Common myeloid progenitor, CD34-positive (primary cell): ENCODE measurements at places on chromosomes 3 and 15.
A peak's percentile ranks its signal among the peaks of the same experiment; 100 is the strongest.

GRCh38 chr3:32821686-32822296 lies 4.0 kb downstream of the TRIM71 start:
- DNase-seq = no peak

DNA sequence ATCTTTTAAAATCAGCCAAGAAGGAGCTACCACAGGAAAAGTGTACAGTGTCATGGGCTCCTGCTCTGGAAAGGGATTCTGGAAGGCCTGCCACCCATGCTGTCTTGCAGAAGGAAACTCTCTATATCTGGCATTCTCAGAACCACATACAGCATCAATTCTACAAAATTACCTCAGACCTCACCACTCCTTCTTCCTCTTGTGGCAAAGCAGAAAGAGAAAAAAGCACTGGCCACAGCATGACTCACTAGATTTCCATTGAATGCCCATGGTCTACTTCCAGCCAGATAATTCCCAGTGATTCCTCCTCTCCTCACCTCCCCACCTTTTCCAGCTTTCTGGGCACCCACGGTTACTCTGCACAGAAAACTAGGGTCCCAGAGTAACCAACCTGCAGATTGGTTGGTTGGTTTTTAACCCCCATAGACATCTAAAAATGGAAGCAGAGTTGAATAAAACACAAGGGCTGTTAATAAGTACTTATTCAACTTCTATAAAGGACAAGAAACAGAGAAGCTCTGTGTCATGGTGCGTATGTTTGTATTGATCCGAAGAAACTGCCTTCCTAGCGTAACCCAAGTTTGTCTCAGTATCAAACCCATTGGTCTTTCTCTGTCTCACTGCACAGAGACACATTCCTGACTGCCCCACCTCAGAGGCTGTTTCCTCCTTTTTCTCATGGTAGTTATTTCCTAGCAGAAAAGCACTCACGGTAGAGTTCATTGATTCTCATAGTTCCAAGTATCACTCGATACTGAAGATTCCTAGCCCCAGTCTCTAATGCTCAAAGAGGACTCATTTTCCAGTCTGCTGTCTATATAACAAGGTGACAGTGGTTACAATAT lies 67.7 kb downstream of the LDHAL6B start:
- DNase-seq = peak; percentile 83

- peak; percentile 15 for DNase-seq
Measured at GRCh38 chr3:134004841-134005240, 24.9 kb downstream of the SLCO2A1 start.

- DNase-seq = no peak
Measured at GRCh38 chr3:85090495-85090894, 131.7 kb downstream of the CADM2 start.

DNA sequence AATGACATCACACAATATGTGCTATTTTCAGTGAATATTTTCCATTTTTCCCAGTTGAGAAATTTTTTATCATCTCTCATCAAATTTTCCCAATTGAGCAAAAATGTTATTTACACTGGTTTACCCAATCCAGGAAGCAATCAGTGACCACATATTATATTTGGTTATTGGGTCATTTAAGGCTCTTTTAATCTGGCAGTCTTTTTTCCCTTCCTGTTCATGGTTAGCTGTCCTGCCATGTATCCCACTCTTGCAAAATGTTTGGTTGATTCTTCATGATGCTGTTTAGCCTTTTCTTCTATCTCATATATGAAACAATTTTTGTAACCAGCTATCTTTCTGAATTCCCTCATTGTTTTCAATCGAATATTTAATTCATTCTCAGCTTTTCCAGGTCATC lies 626.0 kb downstream of the RBMS3 start:
- no peak for DNase-seq

DNA sequence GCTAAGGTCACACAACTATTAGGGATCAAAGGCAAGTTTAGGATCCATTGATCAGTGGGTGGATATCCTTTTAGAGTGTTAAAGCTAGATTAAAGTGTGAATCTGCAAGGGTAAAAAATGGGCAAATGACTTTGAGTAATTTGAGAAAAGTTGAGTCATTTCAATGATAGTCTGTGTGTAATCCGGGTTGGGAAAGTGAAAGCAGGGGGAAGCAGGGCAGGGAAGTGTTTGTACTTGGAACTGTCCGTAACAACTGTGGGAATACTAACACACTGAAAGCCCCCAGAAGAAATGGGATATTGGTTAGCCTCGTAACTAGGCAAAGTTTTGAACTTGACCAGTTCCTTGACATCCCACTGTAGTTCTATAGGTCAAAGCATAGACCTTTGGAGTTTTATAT lies 187.2 kb upstream of the SLITRK3 start:
- no peak for DNase-seq

DNA sequence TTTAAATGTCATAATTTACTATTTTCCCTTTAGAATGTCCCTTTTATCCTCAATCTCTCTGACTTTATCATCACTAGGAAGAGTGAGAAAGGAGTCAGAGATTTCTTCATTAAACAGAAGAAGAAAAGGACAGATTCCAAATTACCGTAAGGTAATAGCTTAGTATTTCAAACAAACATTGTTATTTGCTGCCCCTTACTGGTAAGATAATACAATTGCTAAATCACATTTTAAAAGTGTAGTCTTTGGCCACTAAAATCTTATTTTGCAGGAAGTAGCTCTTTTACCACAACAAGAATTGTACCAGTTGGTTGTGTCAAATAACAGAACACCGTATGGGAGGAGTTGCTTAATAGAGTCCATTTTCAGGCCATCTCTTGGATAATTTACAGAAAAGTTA lies 53.7 kb downstream of the CGGBP1 start:
- peak; percentile 83 for DNase-seq

GRCh38 chr15:35440265-35440664 lies 105.7 kb downstream of the DPH6 start:
- DNase-seq = no peak

DNA sequence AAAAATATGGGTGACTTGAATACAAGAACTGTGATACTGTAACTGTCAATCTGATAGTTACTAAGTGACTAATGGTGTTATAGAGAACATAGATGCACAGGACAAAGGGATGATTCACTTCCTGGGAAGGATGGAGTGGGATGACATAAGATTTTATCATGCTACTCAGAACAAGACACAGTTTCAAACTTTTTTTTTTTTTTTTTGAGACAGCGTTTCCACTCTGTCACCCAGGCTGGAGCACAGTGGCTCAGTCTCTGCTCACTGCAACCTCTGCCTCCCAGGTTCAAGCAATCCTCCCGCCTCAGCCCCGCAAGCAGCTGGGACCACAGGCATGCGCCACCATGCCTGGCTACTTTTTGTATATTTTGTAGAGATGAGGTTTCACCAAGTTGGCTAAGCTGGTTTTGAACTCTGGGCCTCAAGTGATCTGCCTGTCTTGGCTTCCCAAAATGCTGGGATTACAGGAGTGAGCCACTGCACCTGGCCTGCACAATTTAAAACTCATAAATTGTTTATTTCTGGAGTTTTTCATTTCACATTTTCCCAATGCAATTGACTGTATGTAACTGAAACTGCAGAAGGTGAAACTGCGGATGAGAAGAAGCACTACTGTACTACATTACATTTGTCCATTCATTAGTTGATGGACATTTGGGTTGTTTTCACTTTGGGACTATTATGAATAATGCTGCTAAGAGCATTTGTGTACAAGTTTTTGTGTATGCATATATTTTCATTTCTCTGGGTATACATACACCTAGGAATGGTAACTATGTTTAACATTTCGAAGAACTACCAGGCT lies 40.6 kb downstream of the ADIPOQ start:
- no peak for DNase-seq

GRCh38 chr3:4562595-4562994 lies 69.4 kb downstream of the ITPR1 start:
- DNase-seq = no peak

DNA sequence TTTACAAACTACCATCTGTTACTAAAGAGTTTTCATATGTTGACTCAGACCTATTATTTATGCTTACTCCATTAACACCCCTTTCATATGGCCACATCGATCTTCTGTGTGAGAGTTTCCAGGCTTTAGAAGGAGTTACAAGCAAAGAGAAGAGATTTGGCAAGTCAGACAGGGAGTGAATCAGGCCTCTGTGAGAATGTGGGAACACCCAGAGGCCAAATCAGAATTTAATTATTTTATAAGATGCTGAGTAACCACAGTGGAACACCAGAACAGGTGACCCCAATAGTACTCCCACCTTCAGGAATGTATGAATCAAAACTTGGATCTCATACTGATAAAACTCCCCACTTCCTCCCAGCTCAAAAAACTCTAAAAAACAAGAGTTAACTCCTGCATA lies 42.0 kb downstream of the IFT57 start:
- DNase-seq = no peak

GRCh38 chr3:138829097-138829496 lies 5.6 kb downstream of the PIK3CB start:
- DNase-seq = no peak

DNA sequence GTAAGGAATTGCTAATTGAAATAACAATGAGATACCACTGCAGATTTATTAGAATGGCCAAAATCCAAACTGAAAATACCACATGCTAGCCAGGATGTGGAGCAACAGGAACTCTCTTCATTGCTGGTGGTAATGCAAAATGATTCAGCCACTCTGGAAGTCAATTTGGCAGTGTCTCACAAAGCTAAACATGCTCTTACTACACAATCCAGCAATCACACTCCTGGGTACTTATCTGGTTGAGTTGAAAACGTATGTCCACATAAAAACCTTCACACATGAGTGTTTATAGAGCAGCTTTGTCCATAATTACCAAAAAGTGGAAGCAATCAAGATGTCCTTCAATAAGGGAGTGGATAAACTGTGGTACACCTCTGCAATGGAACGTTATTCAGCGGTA lies 113.3 kb downstream of the SMAD6 start:
- DNase-seq = no peak

- no peak for DNase-seq
Measured at GRCh38 chr3:160929595-160929994, 173.6 kb downstream of the PPM1L start.

GRCh38 chr3:58143417-58144055 lies 67.2 kb downstream of the DNASE1L3 start:
- no peak for DNase-seq

GRCh38 chr3:44685128-44685800 lies 27.2 kb upstream of the ZNF502 start:
- peak; percentile 80 for DNase-seq

DNA sequence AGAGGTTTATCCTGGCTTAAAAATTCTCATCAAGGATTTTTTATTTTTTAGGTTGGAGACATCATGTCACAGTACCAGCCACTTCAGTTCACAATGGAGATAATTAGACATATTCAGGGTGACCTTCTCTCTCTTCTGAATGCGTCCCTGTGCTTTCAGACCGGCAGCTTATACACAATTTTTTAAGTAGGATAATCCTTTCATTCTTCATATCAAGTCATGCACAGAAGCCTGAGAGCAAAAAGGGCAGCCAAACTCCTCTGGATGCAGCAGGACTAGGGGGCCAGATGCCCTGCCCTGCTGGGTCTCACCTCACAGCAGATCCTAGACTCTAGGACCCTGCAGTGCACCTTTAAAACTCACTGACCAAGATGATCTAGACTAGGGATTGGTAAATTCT lies 210.4 kb downstream of the ERC2 start:
- DNase-seq = no peak

DNA sequence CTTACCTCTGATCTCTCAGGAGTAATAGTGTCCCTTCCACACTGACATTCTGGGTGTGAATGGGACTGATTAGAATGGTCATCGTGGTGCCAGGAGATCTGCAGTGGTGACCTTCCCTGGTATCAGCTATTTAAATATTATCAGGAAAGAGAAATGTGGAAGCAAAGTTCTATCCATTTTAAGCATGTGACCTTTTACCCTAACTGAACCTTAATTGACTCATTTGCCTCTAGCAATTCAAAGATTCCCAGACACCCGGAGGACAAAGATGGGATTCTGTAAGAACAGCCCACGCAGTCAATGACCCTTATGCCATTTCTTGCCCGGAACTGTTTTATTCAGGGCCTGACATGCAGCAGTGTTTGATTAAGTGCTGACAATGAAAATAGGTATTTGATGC lies 10.3 kb downstream of the LIPC start:
- no peak for DNase-seq

DNA sequence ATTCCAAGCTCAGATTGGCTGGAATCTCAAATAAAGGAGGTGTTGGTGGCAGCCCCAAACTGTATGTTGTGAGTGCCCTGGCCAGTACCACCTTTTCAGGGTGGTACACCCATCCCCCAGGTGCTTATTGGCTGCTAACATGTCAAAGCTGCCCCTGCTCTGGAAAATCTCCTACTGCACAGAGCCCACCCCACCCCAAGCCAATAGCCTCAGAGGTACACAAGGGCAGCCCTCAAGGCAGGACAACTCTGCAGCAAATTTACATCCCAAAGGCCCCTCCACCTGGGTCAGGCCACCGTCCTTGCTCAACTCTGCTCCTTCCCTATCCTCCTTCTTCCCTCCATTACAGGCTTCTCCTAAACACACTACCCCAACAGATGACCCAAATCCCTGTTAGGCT lies 37.1 kb upstream of the LYZL4 start:
- DNase-seq = no peak

DNA sequence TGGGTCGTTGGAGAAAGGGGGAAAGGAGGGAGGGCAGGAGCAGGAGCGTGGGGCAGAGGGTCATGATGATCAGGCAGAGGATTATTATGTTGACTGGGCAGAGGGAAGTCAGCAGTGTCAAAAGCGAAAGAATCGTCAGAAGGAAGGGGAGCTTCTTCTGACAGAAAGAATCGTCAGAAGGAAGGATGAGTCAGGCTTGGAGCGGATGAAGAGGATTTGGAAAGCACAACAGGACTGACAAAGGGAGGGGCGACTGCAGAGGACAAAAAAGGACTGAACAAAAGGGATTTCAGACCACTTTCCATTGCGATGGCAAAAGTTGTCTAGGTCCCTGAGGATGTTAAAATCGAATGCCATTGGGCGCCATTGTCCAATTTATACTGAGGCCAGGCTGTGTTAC lies 1053.5 kb downstream of the SI start:
- DNase-seq = no peak

DNA sequence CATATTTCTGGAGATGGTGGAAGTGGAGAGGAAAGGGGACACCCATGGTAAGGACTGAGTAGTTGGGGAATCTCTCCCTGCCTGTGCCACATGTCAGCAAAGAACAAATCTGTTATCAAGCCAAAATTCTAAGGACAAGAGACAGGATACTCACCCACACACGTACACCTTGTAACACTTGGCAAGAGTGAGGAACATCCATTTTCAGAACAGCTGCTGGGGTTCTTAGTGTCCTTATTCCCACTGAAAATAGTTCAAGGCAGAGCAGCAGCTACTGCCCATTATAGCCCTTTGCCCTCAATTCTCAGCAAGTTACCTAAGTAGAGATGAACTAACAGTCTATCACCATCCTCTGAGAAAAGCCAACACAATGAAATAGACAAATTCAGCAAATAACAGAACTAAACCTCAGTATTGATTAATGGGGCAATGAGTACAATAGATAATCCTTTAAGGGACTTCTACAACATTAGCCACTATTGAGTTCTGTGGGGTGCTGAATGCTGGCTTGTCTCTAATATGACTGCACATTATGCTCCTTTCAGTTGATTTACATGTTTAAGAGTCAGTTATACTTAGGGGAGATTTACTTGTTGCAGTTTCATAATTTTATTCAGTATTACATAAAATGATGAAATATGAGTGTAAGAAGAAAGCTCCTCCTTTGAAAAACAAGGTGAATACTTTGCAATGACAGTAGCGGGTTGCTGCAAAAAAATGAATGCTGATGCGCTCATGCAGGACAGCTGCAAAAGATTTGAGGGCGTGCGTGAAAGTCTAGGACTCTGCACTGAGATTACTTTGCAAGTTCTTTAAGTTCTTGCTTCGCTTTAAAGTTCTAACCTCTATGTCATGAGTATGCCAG lies 22.4 kb downstream of the SENP5 start:
- DNase-seq = no peak

- peak; percentile 35 for DNase-seq
Measured at GRCh38 chr15:73346735-73347312, 21.9 kb downstream of the HCN4 start.

GRCh38 chr3:110521019-110521418 lies 550.6 kb upstream of the NECTIN3 start:
- DNase-seq = peak; percentile 26
